ENCODE measurements at places on chromosomes 2 and 18. TPM values are rescaled to one million over a fixed set of nuclear protein-coding genes. Genes with fewer than 3 reads are reported as not detected.

The GPR155 gene
- total RNA-seq, result 3.1 TPM

The KLF11 gene
- 11.5 TPM for total RNA-seq

The SP140L gene
- 3.7 TPM for total RNA-seq

The C2orf76 gene
- total RNA-seq, result 10.4 TPM

The TMEM163 gene
- 1.0 TPM for total RNA-seq

The TRIM43 gene
- total RNA-seq, result not detected

The NT5DC4 gene
- not detected for total RNA-seq

The FAM237A gene
- total RNA-seq, result not detected

The LRRC30 gene
- 9.4 TPM for total RNA-seq

The MYO5B gene
- 0.52 TPM for total RNA-seq

The TSGA10 gene
- 2.1 TPM for total RNA-seq

The DAW1 gene
- not detected for total RNA-seq

The TNFRSF11A gene
- 8.9 TPM for total RNA-seq

The LANCL1 gene
- 33.4 TPM for total RNA-seq

The NEU2 gene
- total RNA-seq, result not detected

The NAPG gene
- 25.1 TPM for total RNA-seq

The RUFY4 gene
- not detected for total RNA-seq

The LINC00305 gene
- not detected for total RNA-seq

The TFPI gene
- 47.0 TPM for total RNA-seq
